ENCODE measurements at places on chromosomes 12 and 14.

GRCh38 chr12:121673013-121673511 is 3.6 kb upstream of the MORN3 start:
- no peak overlapping the region for H3K27ac ChIP-seq
- H3K27me3 ChIP-seq = no peaks in the 10 kb centered on the region
- H3K36me3 ChIP-seq = no peaks in the 10 kb centered on the region
- no peak for DNase-seq

- H3K27ac ChIP-seq = no peak overlapping the region
- peak; percentile 64 for DNase-seq
- no peaks in the 10 kb centered on the region for H3K36me3 ChIP-seq
- H3K4me1 ChIP-seq = peaks cover 6% of the 10 kb centered on the region
- H3K27me3 ChIP-seq = no peaks in the 10 kb centered on the region
Measured at GRCh38 chr12:121388421-121388981, 11.4 kb upstream of the RNF34 start.

GRCh38 chr12:124044809-124045321 is 71.8 kb downstream of the ZNF664 start:
- no peak overlapping the region for H3K27ac ChIP-seq
- no peaks in the 10 kb centered on the region for H3K27me3 ChIP-seq
- peaks cover 12% of the 10 kb centered on the region for H3K4me1 ChIP-seq
- no peaks in the 10 kb centered on the region for H3K36me3 ChIP-seq
- H3K4me3 ChIP-seq = no peak overlapping the region
- DNase-seq = no peak

DNA sequence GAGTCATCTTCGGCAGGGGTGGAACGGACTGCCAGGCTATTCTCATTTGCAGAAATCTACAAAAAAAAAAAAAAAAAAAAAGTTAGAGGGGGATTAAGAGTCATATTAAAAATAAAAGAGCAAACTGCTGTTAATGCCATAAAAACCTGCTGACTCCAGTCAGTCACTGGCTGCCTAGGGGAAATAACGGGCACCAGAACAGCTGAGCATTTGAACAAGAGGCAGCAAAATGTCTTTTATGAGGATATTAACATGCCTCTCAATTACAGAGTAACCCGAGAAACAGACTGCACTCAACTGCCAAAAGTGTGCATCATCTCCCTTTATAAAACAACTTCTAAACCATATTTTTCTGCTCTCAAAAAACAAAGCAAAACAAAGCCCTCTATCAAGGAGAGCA is 28.7 kb upstream of the CERS5 start:
- DNase-seq = no peak
- no peak overlapping the region for H3K4me3 ChIP-seq
- H3K27me3 ChIP-seq = no peaks in the 10 kb centered on the region
- peaks cover 5% of the 10 kb centered on the region for H3K4me1 ChIP-seq
- H3K27ac ChIP-seq = no peak overlapping the region

DNA sequence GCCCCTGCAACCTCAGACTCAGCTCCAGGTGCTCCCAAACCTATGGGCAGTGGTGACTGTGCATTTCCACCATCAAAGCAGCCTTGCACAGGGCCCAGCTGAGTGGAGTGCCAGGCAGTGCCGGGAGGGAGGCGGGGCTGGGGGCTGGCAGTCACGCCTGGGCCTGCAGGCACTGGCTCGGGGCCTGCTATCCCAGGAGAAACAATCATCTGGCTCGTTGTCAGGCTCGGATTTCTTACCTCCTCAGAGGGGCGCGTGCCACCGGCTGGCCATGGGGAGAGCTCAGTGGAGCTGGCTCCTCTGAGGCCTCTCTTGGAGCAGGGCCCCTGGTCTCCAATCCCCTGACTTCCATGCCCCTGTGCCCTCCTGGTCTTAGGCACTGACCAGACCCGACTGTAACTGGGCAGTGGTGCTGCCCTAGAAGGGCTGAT is 20.2 kb upstream of the PPP1R13B start:
- no peak overlapping the region for H3K4me3 ChIP-seq
- H3K4me1 ChIP-seq = peaks cover 10% of the 10 kb centered on the region
- no peaks in the 10 kb centered on the region for H3K36me3 ChIP-seq
- H3K27me3 ChIP-seq = no peaks in the 10 kb centered on the region

- H3K27ac ChIP-seq = no peak overlapping the region
- H3K4me3 ChIP-seq = no peak overlapping the region
- no peaks in the 10 kb centered on the region for H3K36me3 ChIP-seq
- H3K27me3 ChIP-seq = no peaks in the 10 kb centered on the region
- DNase-seq = peak; percentile 20
Measured at GRCh38 chr14:89598548-89599186, 181.6 kb upstream of the FOXN3 start.

DNA sequence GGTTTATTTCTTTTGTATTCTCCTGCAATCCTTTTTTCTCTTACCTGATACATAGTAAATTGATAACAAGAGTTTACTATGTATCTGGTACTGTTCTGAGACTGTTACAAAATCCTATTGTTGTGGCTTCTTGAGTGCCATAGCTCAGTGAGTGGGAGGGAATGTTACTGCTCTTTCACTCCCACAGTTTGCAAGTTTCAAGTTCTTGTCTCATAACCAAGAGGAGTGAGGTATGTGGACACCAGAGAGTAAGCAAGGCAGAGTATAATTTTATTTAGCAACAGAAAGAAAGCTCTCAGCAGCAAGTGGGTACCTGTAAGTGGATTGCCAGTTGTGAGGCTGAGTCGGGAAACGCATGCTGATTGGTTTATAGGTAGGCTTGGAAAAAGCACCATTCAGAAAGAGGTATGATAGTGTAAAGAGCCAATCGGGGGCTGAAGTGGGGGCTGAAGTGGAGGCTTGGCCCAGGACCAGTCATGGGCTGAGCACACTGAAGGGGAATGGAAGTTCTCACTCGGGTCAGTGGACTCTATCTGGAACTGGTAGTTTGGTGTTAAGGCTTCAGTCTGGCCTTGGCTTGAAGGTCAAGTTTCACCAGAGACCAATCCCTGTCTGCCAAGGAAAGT is 850.8 kb downstream of the TMTC2 start:
- H3K27ac ChIP-seq = no peak overlapping the region
- H3K36me3 ChIP-seq = no peaks in the 10 kb centered on the region
- H3K4me1 ChIP-seq = no peaks in the 10 kb centered on the region
- DNase-seq = no peak

DNA sequence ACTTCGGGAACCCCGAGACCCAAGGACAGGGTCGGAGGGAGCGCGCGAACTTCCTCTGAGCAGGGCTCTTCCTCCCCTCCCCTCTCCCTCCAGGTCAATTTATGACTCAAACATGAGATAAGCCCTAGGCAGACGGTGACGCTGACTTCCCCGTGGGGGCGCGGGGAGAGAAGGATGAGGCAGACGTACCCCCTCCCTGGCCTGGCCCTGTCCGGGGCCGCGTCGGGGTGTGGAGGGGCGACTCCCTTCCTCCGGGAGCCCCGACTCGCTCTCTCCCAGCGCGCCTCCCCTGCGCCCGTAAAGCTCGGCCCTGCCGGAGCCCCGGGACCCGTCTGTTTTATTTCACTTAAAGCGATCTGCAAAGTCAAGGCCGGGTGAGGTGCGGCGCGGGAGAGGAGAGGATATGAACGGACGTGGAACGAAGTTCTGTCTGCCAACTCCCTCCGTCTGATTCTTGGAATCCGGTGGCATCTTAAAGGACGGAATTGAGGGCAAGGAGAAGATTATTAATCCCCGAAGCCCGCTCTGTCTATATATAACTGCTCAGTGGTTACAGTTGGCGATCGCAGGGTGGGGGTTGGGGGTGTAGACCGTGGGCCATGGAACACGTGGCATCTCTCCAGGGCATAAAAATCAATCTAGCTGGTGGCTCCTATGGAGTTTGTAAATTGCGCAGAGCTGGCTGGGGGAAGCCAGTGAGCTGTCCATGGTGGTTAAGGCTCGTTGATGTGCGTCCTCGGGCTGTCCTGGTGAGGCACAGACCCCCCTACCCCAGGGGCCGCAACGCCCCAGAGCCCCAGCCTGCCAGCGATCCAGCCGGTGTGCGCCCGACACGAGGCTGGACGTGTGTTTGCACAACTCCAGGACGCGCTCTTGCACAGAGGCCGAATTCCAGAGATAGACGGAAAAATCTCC is 2.9 kb upstream of the PTHLH start:
- no peaks in the 10 kb centered on the region for H3K36me3 ChIP-seq
- no peak overlapping the region for H3K27ac ChIP-seq
- peak overlapping the region; percentile 57 for H3K4me3 ChIP-seq
- peaks cover 40% of the 10 kb centered on the region for H3K27me3 ChIP-seq

DNA sequence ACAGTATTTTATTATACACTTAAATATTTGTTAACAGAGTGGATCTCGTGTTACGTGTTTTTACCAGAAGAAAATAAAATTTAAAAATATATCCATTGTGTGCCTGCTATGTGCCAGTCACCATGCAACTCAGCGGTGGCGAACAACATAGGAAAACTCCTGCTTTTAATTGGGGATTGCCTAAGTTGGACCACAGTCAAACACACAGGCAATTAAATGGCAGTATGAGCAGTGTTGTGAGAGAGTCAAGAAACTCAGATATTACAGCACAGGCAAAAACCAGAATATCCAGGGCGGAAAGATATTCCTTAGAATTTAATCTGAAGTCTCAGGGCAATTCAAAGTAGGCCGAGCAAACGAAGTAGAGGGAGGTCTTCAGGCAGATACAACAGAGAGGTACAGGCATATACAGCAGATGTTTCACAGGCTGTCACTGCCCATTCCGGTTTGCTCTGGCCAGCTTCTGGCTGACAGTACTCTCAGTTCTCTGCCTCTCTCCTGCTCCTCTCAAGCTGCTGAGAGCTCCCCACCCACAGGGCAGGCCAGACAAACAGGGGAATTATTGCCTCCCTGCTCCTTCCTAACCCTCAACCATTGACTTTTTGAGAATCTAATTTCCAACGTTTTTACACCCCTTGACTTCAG is 540.2 kb upstream of the TMEM132C start:
- DNase-seq = no peak
- no peaks in the 10 kb centered on the region for H3K27me3 ChIP-seq
- no peak overlapping the region for H3K27ac ChIP-seq
- H3K36me3 ChIP-seq = no peaks in the 10 kb centered on the region

DNA sequence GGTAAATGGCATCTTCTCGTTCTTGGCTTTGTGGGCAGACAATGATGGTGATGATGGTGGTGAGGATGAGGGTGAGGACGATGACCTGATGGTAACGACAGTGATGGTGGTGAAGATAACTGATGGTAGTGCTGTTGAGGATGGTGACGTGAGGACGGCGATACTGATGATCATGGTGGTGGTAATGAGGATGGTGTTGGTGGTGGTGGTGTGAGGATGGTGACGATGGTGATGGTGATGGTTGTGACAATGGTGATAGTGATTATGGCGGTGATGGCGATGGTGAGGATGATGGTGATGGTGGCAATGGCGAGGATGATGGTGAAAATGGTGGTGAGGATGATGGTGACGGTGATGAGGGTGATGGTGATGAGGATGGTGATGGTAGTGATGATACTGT is 54.5 kb downstream of the FBRSL1 start:
- H3K4me3 ChIP-seq = no peak overlapping the region
- H3K27ac ChIP-seq = no peak overlapping the region
- H3K27me3 ChIP-seq = no peaks in the 10 kb centered on the region
- peaks cover 3% of the 10 kb centered on the region for H3K36me3 ChIP-seq

- DNase-seq = no peak
- H3K27me3 ChIP-seq = no peaks in the 10 kb centered on the region
- no peaks in the 10 kb centered on the region for H3K36me3 ChIP-seq
- H3K27ac ChIP-seq = no peak overlapping the region
Measured at GRCh38 chr12:103013741-103014300, 56.3 kb downstream of the ASCL1 start.

GRCh38 chr12:1726753-1727152 is 35.9 kb downstream of the ADIPOR2 start:
- no peaks in the 10 kb centered on the region for H3K27me3 ChIP-seq
- H3K4me1 ChIP-seq = no peaks in the 10 kb centered on the region
- H3K27ac ChIP-seq = no peak overlapping the region
- no peak overlapping the region for H3K4me3 ChIP-seq

DNA sequence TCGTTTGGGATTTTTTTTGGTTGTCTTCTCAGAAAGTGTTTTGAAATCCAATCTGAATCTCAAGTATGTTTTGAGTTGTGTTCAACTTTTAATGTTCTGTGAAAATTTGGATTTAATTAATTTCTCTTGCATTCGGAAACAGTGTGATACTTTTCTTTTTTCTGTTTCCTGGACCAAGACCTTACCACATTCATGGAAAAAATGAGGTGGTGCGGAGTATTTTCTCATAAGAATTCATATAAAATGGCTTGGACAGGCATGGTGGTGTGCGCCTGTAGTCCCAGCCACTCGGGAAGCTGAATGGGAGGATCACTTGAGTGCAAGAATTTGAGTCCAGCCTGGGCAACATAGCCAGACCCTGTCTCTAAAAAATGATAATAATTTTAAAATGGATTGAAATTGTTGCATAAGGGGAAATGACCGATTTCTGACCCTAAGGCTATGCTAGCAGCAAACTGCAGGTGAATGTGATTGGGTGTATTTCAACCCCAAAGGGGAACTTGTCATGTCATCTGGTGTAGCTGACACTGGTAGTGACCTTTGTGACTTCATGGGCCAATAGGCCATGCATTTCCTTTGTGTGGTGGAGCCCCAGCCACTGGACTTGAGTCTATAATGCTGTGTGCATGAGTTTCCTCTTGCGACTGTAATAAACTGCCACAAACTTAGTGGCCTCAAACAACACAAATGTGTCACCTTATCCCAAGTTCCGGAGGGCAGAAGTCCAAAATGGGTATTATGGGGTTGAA is 123.5 kb upstream of the RFLNA start:
- no peak overlapping the region for H3K27ac ChIP-seq
- no peaks in the 10 kb centered on the region for H3K36me3 ChIP-seq
- no peak overlapping the region for H3K4me3 ChIP-seq
- DNase-seq = no peak

- no peak overlapping the region for H3K4me3 ChIP-seq
- H3K27ac ChIP-seq = no peak overlapping the region
- DNase-seq = peak; percentile 42
- no peaks in the 10 kb centered on the region for H3K4me1 ChIP-seq
- no peaks in the 10 kb centered on the region for H3K36me3 ChIP-seq
Measured at GRCh38 chr12:66269757-66270383, 32.4 kb upstream of the HELB start.

DNA sequence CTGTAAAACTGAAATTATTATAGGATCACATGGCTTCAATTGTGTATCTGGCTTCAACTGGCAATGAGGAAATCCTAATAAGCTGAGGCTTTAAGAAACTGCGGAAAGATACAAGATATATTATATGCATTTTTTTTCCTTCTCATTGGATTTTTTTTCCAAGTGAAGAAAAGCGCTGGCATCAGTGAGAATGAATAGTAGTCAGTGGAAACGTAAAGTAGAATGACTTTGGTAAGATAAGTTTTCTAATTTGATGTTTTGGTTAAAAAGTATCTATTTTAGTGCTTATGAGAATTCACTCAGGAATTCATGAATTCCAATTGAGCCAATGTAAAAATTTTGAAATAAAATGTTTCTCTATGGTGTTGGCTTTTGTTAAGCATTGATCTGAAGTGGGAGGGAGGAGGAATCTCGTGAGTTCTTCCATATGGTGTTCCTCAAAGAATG is 173.5 kb upstream of the FRMD6 start:
- no peak overlapping the region for H3K4me3 ChIP-seq
- H3K36me3 ChIP-seq = no peaks in the 10 kb centered on the region
- no peaks in the 10 kb centered on the region for H3K27me3 ChIP-seq
- H3K27ac ChIP-seq = no peak overlapping the region
- DNase-seq = no peak
- peaks cover 6% of the 10 kb centered on the region for H3K4me1 ChIP-seq
